ENCODE measurements at places on chromosomes 3 and 15.

DNA sequence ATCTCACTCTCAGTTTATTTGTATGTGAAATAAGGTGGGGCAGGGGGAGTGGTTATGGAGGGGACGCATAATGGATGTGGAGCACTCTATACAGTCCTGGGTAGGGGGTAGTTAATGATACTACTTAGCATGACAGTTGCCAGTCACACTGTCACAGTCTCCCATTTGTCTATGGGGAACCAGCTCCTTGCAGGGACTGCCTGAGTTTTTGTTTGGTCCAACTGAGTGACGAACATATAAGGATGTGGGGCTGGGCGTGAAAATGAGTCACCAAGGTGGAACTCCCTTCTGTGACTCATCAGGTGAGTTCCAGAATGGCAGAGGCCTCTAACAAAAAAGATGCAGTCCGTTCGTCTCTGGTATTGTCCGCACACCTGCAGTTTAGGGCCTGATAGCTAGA, 235.3 kb upstream of the ST8SIA2 start:
- DNase-seq: no peak

DNA sequence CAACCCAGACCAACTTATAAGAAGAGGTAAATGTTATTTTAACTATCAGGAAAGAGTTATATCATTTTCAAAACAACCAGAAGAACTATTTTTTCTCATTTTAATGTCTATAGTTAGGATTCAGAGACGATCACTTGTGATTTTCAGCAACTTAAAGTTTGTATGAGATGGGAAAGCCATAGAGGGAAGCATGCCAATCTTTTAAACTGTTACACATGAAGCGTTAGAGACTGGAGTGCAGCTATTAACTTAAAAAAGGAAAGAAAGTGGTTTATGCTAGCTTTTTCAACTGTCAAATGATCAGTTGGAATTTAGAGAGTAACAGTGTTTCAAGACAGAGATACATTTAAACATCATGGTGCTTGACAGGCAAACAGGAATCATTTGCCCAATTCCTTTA, 91.7 kb upstream of the LPP start:
- DNase-seq: no peak

DNA sequence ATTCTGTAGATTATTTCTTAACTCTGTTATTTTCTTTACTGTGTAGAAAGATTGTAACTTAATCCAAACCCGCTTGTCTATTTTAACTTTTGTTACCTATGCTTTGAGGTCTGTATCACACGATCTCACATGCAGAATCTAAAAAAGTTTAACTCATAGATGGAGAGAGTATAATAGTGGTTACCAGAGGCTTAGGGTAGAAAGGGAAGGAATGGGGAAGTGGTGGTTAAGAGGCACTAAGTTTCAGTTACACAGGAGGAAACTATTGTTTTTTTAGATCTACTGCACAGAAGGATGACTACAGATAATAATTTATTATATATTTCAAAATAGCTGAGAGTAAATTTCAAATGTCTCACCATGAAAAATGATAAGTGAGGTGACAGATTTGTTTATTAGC, 515.2 kb downstream of the RSL24D1 start:
- DNase-seq: no peak

- no peak for DNase-seq
These were observed 15.4 kb upstream of the CMC1 start for GRCh38 chr3:28226020-28226419.

GRCh38 chr3:150411976-150412375, 3.9 kb downstream of the TSC22D2 start:
- DNase-seq: no peak

- no peak for DNase-seq
These were observed 467.1 kb upstream of the TGFBR2 start for GRCh38 chr3:30139283-30139682.

DNA sequence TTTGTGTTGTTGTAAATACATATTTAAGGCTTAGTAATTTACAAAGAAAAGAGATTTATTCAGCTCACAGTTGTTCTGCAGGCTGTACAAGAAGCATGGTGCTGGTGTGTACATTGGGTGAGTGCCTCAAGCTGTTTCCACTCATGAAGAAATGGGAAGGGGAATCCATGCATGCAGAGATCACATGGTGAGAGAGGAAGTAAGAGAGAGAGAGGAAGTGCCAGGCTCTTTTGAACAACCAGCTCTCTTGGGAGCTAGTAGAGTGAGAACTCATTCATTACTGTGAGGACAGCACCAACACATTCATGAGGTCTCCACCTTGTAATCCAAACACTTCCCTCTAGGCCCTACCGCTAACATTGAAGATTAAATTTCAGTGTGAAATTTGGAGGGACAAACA, 909.2 kb downstream of the NSUN3 start:
- DNase-seq: no peak

DNA sequence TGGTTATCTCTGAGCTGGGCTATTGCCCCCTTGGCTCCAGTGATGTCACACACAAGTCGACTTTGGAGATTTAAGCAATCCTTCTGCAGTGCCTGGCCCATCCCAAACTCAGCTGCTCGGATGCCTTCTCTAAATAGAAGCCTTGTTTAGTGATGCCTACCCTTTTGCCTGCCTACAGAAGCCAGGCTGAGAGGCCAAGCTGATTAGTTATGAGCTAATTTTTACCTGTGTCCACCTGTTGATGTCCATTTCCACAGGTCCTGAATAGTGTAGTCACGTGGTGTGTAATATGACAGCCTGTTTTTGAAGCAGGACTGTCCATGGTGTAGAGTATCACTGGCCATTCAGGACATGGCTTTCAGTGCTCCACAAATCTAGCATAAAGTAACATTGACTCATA, 45.5 kb downstream of the SSUH2 start:
- DNase-seq: no peak

GRCh38 chr3:33287672-33288282, 10.5 kb downstream of the FBXL2 start:
- no peak for DNase-seq

GRCh38 chr15:42402455-42403205, 43.3 kb downstream of the CAPN3 start:
- DNase-seq: no peak

GRCh38 chr3:171311784-171312183, 148.4 kb downstream of the TNIK start:
- DNase-seq: no peak

GRCh38 chr3:10707400-10708215, 108.4 kb upstream of the SLC6A11 start:
- no peak for DNase-seq

DNA sequence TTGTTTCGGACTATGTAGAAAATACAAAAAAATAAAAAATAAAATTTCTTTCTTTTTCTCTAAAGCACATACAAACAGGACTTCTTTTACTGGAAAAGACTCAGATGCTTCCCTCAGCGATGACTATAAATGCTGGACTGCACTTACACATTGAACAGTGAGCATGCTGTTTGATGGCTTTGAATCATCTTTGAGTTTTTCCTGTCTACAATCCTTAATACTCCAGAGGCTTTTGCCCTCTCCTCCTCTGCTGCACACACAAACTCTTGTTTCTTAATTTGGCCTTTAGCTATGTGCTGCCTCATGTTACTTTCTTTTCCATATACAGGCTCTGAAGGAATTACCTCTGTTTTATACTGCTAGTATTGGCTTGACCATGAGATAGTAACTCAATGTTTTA, 575.1 kb downstream of the EPHA3 start:
- no peak for DNase-seq

- no peak for DNase-seq
These were observed 167.7 kb upstream of the NECTIN3 start for GRCh38 chr3:110903771-110904519.

DNA sequence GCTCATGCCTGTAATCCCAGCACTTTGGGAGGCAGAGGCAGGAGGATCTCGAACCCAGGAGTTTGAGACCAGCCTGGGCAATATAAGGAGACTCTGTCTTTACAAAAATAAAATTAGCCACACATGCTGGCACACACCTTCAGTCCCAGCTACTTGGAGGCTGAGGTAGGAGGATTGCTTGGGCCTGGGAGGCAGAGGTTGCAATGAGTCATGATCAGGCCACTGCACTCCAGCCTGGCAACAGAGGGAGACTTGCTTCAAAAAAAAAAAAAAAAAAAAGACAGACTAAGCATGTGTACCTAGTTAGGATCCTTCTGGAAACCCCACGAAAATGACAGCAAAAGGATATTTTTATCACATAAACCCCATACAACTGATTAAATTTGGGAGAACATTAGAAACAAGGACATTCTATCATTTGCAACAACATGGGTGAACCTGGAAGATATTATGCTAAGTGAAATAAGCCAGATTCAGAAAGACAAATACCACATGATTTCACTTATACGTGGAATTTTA, 44.9 kb downstream of the METTL6 start:
- DNase-seq: no peak

GRCh38 chr3:11195201-11195600, 40.9 kb downstream of the HRH1 start:
- DNase-seq: no peak

GRCh38 chr3:109330405-109330804, 6.9 kb downstream of the DPPA4 start:
- no peak for DNase-seq

DNA sequence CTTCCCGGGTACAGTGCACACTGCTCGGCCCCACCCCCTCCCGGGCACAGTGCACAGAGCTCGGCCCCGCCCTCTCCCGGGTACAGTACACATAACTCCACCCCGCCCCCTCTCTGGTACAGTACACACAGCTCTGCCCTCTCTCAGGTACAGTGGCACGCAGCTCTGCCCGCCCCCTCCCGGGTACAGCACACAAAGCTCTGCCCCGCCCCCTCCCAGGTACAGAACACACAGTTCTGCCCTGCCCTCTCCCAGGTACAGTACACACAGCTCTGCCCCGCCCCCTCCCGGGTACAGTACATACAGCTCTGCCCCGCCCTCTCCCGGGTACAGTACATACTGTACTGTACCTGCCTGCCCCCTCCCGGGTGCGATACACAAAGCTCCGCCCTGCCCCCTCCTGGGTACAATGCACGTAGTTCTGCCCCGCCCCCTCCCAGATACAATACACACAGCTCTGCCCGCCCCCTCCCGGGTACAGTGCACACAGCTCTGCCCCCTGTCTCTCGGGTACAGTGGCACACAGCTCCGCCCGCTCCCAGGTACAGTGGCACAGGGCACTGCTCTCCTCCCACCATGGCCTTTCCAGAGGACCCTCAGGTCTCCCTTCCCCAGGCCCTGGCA, 16.4 kb upstream of the PRR20G start:
- DNase-seq: no peak

DNA sequence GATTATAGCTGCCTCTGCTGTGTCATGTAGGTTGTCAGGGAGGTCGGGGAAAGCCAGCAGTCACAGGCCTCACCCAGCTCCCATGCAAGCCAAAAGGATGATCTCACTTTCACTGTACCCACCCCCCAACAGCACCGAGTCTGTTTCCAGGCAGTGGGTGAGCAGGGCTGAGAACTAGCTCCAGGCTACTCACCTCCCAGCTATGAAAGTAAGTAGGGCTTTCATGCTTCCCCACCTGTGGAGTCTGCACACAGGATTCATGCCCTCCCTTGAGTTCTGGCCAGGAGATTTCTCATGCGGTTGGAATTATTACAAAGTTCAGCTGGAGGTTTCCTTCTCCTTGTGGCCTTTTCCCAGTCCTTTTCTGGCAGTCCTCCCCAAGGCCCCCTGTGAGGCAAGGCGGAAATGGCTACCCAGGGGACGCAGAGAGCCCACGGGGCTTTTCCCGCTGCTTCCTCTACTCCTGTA, 356.2 kb downstream of the SV2B start:
- DNase-seq: no peak

- DNase-seq: no peak
These were observed 73.0 kb upstream of the ADPGK start for GRCh38 chr15:72856549-72857040.

DNA sequence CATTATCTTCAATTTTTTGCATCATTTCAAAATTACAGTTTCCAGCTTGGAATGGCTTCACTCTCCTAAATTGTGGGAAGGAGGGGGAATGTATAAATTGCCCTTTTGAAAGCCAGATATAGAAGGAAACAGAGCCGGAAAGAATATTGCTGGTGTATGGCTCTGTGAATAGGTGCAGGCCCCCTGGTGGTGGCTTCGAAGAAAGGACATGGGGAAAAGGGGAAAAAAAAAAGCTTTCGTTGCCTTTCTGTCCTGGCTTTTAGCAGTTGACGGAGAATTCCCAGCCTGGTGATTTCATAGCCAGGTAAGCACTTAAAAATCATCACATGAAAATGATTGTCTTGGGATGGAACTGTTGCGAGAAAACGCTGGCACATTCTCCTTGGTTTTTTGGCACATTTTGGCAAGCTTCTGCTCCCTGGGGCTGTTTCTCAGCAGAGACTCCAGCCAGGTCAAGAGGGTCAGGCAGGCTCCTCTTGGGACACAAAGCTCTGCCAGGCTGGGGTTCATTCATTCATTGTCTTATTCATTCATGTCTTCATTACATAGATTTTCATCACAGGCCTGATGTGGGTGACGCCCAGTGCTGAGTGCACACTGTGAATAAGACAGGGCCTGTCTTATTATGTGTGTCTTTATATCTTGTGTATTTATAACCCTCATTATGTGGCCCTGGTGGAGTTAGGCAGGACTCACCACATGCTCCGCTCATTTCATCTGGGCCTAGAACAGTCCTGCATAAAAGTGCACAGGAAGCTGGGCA, 300.0 kb upstream of the TPM1 start:
- no peak for DNase-seq

DNA sequence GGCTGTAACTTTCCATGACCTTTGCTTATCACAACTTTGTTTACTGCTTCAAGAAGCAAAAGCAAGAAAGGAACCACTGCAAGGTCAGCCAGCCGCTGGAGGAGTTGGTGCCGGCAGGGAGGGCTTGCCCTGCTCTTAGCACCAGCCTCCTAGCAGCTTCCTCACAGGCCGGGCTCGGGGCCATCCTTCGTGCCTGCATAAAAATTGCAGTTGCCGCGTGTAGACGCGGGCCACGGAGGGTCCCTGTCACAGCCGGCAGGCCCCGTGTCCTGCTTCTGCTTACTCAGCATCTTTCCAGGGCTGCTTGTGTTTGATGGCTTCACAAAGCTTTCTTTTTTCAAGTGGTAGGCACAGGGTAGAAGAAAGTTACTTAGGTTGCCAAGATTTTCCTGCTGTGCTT, 84.4 kb downstream of the PGPEP1L start:
- no peak for DNase-seq

DNA sequence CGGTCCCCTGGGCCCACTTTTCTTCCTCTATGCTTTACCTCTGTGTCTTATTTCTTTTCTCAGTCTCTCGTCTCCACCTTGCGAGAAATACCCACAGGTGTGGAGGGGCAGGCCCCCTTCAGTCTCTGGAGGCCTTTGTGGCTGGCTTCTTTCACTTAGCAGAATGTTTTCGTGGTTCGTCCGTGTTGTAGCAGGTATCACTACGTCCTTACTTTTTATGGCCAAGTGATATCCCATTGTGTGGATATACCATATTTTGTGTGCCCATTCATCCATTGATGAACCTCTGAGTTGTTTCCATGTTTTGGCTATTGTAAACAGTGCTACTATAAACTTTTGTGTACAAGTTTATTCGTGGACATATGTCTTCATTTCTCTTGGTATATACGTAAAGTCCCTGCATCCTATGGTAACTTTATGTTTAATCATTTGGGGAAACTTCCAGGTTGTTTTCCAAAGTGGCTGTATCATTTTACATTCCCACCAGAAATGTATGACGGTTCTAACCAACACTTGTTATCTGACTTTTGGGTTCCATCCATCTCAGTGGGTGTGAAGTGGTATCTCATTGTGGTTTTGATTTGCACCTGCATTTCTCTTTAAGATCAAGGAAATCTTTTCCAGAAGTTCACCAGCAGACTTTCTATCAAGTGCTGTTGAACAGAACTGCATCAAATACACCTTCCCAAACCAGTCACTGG, 5.6 kb downstream of the PIGZ start:
- no peak for DNase-seq

GRCh38 chr15:73755481-73755880, 2.3 kb upstream of the INSYN1 start:
- no peak for DNase-seq

- no peak for DNase-seq
These were observed 54.6 kb downstream of the SST start for GRCh38 chr3:187615630-187616029.
